ENCODE measurements at places on chromosomes 7 and 10.

GRCh38 chr10:122168598-122169394 is 102.3 kb upstream of the BTBD16 start:
- no peak for DNase-seq

DNA sequence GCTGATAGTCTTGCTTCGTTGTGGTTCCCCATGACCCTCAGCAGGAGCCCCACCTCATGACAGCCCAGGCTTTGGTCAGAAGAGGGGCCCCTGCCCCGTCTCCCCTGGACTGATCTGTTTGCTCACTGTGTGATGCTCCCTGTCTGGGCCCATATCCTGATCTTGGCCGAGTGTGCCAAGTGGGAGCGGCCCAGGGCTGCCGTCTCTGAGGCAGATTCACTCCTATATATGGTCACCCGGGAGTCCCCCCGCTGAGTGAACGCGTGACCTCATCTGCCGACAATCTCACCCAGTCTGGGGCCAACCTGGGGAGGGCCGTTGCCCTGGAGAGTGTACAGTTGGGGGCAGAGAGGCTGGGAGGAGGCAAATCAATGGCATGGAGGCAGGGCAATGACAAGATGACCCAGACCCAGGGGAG is 34.5 kb downstream of the PPIF start:
- no peak for DNase-seq

DNA sequence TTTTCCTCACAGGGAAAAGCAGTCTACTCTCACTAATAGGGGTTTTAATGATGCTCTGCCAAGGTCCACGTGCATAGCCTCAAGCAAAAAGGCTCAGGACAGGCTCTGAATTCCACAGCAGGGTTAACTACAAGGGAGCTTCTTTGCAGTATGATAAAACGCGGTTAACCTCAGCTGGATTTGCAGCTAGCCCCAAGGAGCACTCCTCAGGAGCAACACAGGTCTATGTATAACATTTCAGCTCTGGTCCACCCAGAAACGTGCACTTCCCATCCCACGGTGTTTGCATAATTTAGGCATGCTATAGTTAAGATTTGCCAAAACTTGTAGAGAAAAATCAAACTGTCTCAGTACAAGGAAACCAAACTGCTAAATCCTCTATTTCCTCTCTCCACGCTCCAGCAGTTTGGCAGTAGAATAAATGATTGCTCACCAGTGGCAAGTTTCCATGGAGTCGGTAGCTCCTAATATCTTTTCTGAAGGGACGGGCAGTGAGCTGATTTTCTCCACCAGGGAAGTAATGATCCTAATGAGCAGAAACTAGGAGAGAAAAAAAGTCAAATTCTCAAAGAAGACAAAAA is 13.1 kb upstream of the ASB4 start:
- no peak for DNase-seq

DNA sequence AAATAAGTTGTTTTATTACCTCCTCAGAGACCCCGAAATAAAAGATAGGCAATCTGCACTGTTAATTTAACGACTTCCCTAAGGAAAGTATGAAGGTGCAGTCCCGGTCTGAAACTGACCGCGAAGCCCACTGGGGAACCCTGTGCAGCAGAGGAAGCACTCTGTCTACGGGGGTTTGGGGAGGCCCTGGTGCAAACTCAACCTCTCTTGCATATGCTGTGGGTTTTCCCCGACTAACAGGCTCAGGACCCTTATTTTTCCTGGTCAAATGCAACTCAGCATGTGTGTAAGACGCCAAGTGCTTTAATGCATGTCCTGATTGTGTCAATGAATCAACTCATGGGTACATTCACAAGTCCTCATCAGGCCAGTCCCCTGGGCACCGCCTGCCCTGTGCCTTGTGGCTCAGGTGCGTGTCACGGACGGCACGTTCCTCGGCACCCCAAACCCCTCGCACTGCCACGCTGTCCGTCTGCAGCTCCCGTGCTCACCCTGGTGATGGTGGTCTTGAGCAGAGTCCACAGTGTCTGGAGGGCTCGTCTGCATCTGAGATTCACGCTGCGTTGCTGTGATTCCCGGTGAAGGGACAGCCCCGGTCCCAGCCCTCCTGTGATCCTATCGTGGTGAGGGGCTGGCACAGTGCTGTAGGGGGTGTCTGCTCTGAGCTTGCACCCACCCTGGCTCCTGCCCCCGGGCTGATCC is 33.8 kb downstream of the JAKMIP3 start:
- no peak for DNase-seq

- DNase-seq: no peak
These were observed 188.4 kb downstream of the AHR start for GRCh38 chr7:17486835-17487234.

- no peak for DNase-seq
These were observed 81.6 kb upstream of the INSYN2A start for GRCh38 chr10:127278001-127278400.

DNA sequence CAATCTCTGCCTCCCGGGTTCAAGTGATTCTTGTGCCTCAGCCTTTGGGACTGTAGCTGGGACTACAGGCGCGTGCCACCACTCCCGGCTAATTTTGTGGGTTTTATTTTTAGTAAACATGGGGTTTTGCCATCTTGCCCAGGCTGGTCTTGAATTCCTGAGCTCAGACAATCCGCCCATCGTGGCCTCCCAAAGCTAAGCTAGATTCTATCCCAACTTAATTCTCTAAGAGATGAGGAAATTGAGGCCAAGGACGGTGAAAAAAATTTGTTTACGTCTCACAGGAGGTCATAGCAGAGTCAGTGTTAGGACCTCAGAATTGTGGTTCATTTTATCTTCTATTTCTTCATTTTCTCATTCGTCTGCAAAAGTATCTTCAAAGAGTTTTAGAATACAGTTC is 6.1 kb downstream of the CCAR1 start:
- no peak for DNase-seq

GRCh38 chr7:142066536-142066935 is 45.0 kb upstream of the MGAM2 start:
- DNase-seq: no peak

- DNase-seq: no peak
These were observed 5.1 kb upstream of the SLC16A12 start for GRCh38 chr10:89540420-89540949.

GRCh38 chr10:29535012-29535777 is 99.6 kb downstream of the SVIL start:
- no peak for DNase-seq

- no peak for DNase-seq
These were observed 1.8 kb upstream of the MICALL2 start for GRCh38 chr7:1460821-1461645.

DNA sequence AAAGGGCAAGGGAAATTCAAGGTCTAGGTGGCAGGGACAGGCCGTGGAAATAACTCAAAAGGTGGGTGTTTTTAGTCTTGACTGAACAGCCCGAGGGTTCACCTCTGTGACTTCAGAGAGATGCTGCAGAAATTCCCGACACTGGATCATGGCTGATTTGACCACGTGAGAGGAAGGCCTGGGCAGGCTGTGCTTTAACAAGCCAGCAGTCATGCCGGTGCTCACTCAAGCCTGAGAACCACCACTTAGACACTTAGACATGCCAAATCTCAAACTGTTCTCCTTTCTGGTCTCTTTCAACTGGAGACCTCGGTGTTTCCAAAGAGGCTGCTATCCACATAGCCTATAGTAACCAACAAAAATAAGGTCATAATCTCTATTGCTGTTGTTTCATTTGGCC is 15.4 kb downstream of the TECTB start:
- DNase-seq: no peak

GRCh38 chr7:158795272-158795671 is 34.0 kb downstream of the ESYT2 start:
- DNase-seq: no peak

DNA sequence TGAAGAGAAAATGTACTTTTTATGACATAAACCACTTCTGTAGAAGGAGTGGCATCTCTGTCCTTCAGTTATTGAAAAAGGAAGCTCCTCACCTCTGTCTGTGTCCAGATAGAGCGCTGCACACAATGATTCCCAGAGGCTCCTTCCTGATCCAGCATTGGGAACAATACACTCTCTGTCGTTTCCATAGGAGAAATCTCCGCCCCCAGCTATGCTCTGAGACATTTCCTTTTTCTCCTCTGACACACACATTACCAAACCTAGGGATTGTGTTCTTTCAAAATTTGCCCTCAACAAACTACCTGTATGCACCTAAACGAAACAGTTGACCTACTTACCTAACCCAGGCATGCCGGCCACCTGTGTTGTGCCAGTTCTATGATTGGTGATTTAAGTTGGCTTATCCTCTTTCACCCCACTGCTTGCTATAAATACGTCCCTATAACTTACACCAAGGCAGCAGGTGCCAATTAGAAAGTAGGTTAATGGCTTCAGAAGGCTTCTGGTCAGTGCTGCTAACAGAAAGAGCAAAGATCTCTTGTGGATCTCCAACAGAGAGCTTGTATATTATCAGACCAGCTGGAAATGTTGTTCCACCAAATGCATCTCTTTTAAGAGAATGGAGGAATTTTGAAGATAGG is 140.1 kb upstream of the JCAD start:
- DNase-seq: no peak

DNA sequence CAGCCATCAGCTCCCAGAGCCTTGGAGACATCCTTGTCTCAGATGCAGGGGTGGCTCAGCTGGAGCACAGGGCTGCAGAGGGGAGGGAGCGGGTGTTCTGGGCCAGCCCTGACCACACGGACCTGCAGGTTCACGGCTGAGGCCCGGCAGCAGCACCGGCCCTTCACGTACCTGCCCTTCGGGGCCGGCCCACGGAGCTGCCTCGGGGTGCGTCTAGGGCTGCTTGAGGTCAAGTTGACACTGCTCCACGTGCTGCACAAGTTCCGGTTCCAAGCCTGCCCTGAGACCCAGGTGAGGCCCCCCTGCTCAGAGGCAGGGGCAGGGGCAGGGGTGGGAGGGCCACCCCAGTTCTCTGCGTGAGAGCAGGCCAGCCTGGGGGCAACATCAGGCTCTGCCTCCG is 45.2 kb downstream of the PARP12 start:
- no peak for DNase-seq

GRCh38 chr7:73921623-73922528 is 60.9 kb downstream of the TMEM270 start:
- DNase-seq: no peak

DNA sequence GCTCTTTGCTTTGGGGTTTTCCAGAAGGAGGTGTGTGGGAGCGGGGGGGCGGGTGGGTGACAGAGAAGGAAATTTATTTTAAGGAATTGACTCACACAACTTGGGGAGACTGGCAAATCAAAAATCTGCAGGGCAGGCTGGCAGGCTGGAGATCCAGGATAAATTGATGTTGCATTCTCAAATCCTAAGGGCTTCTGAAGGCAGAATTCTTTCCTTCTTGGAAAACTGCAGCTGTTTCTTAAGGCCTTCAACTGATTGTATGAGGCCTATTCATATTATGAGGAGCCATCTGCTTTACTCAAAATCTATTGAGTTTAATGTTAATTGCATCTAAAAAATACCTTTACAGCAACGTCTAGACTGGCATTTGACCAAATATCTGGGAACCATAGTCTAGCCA is 1528.8 kb upstream of the LRRTM3 start:
- no peak for DNase-seq

- no peak for DNase-seq
These were observed 5.2 kb upstream of the EN2 start for GRCh38 chr7:155452505-155453295.

GRCh38 chr10:14751921-14752320 is 22.8 kb downstream of the FAM107B start:
- no peak for DNase-seq

DNA sequence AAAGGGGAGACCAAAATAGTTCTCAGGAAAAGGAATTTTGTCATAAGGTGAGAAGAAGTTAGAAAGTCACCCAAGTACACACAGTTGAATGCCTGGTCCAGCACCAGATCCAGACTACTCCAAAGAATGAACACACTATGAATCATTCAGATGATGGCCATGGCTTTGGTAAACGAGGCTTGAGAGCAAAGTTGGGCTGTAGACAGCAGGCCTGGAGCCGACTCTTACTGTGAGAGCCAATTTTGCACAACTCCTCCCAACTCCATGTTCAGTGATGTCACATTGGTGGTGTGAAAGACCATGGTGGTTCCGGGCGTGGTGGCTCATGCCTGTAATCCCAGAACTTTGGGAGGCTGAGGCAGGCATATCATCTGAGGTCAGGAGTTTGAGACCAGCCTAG is 131.6 kb downstream of the PKD1L1 start:
- DNase-seq: no peak

GRCh38 chr10:24953675-24954074 is 1.3 kb upstream of the PRTFDC1 start:
- no peak for DNase-seq

DNA sequence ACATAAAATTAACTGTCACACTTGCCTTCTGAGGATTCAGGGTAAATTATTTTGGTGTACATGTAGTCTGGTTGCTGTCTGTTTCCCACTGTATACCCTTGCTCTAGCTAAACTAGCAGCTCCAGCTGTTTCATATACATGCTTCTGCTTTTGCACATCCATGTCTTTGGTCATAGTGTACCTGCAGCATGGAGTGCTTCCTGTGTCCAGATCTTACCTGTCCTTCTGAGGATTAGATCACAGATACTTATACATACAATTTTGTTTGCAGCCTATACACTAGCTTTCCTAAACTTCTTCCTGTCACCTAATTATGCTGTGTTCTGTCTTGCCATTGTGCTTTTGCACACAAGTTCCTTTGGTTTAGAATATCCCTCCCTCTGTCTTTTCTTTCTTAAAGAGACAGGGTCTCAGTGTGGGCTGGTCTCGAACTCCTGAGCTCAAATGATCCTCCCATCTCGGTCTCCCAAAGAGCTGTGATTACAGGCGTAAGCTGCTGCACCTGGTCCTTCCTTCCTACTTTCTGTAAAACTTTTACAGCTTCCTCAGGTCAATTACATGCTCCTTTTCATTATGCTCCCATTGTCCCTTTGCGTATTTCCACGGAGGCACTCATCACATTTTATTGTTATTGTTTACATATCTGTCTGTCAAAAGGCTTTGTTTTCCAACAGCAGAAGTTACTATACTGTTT is 33.8 kb downstream of the TPST1 start:
- no peak for DNase-seq

DNA sequence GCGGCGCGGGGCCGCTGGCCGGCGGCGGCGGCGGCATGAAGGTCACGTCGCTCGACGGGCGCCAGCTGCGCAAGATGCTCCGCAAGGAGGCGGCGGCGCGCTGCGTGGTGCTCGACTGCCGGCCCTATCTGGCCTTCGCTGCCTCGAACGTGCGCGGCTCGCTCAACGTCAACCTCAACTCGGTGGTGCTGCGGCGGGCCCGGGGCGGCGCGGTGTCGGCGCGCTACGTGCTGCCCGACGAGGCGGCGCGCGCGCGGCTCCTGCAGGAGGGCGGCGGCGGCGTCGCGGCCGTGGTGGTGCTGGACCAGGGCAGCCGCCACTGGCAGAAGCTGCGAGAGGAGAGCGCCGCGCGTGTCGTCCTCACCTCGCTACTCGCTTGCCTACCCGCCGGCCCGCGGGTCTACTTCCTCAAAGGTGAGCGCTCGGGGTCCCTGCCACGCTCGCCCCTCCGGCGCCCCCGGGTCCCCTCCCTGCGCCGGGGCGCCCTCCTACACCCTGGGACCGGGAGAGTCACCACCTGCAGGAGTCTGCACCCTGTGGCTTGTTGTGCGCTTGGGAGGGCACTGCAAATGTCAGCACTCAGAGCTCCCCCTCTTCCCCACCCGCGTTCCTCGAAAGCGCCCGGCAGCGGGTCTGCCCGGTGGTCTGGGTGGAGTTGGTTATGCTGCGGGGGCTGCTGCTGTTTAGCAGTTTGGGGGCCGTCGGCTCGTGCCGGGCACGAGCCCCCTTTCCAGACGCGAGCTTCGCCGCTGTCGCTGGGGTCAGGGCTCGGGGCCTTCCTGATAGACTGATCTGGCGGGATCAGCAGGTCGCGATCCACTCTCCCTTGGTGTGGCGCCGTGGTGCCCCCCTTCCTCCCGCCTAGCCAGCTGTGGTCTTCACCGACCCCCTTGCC is 627 bp downstream of the DUSP5 start:
- no peak for DNase-seq

GRCh38 chr10:59997827-59998525 is 91.6 kb upstream of the CCDC6 start:
- no peak for DNase-seq
